ENCODE measurements at places on chromosomes 16 and 17.

DNA sequence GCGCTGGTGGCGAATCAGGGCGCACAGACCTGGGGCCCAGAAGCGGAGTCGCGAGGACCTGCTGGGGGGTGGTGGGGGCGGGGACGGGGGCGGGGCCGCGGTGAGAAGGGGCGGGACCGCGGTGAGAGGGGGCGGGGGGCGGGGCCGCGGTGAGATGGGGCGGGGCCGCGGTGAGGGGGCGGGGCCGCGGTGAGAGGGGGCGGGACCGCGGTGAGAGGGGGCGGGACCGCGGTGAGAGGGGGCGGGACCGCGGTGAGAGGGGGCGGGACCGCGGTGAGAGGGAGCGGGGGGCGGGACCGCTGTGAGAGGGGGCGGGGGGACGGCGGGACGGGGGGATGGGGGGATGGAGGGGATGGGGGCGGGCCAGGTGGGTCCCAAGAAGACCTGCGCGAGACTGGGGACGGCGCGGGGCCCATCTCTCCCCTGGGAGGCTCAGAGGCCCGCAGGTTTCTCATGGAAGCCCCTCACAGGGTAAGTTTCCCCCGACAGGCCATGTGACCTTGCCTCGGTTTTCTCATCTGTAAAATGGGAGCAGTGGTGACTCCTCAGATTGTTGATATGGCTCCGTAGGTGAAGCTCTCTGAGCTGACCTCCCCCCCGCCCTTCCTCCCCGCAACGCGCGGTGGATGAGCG is 28.6 kb upstream of the DBNDD1 start:
- DNase-seq: no peak

GRCh38 chr17:42873315-42873714 is 22.3 kb downstream of the AOC3 start:
- no peak for DNase-seq

DNA sequence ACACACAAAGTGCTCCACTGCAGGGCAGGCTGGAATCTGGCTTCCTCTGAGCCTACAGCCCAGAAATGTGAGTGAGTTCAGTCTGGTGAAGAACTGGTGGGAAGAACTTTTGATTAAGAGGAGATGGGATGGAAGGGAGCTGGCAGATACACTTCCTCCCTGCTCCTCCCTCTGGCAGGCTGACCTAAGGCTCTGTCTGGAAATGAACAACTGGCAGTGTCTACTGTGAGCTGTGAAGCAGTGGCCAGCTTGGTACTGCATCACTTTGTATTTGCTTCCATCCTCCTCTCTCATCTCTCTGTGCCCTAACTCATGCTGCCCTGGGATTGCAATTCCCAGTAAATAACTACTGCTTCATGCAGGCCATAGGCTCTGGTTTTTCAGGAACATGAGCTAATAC is 45.6 kb downstream of the MAF start:
- no peak for DNase-seq

DNA sequence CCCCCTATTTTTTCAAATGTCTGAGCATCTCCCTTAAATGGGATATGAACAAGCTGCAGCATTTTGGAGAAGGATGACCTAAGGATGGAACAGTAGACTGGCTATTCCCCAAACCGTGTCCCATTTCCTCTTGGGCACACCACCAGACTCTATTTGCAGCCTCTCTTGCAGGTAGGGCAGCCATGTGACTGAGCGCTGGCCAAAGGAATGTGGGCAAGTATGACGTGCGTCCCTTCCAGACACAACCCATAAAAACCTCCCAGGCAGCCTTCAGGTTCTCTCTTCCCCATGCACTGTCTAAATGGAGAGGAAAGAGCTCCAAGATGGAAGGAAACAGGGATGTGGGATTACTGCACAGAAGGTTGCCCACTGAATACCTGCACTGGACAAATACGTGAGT is 149.7 kb downstream of the CCT6B start:
- DNase-seq: no peak

DNA sequence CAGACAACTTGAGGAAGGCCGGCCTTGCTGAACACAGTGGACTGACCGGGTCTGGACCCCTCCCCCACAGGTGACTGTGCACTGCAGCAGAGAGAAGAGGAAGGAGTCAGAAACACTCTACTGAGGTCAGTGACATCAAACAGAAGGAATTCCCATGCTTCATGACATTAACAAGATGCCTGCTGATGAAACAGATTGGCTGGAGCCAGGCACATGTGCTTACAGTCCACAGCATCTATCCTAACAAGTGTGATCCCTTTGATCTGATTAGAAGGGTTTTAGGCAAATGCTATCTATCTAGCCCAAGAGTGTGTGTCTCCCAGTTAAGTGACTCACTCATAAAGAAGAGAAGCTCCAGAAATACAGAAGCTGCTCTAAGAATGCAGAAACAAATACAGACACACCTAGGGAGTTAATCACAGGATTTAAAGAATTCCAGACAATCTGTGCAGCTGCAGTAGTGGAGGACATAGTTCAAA is 90.2 kb downstream of the SYCE1L start:
- DNase-seq: no peak

- DNase-seq: no peak
These were observed 26.0 kb upstream of the PRM1 start for GRCh38 chr16:11306997-11307638.

DNA sequence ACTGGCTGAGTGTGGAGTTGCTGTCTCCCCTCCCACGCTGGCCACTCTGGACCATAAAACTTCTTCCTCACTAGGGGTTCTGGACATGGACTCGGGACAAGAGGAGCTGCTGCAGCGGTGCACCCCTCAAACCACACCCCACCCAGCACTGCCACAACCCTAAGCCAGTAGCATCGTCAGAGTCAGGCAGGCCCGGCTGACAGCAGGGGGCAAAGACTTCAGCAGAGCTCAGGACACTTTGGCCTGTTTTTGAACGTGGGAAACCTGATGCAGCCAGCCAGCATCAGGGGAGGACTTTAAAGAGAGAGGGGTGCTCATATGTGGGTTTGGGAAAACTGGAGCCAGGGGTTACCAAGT is 9.6 kb downstream of the MEOX1 start:
- DNase-seq: no peak

GRCh38 chr16:59296888-59297287 is 562.8 kb upstream of the GOT2 start:
- no peak for DNase-seq

DNA sequence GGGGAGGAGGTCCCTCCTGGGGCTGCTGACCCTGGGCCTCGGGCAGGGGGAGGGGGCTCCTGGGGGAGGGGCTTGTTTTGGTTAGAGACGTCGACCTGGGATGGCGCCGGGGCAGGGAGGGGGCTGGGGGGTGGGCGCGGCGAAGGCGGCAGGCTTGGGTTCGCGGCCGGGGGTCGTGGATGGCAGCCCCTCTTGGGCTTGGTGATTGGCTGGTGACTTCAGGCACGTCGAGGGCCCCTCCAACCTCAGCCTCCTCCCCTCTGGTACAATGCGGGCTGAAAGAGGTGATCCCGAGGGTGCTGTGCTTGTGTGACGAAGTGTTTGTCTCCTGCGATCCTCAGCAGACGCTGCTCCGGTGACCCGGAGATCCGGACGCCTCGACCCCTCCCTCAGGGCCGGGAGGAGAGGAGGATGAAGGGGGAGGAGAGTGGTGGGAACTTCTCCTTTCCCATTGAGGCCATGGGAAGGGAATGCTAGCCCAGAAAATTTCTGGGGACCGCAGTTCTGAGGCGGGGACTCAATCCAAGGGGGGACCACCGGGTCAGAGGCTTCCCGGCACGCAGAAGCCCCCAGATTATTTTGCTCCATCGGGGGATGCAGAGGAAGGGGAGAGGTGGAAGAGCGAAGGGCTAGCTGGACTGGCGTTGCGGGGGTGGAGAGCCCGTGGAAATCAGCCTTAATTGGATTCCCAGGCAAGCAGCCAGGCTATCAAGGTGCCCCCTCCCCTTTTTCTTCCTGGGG is 43.9 kb downstream of the RAI1 start:
- DNase-seq: no peak

GRCh38 chr17:29048440-29049368 is 5.8 kb downstream of the PIPOX start:
- DNase-seq: peak; percentile 62

GRCh38 chr16:80828495-80828894 is 24.1 kb upstream of the CDYL2 start:
- DNase-seq: no peak

DNA sequence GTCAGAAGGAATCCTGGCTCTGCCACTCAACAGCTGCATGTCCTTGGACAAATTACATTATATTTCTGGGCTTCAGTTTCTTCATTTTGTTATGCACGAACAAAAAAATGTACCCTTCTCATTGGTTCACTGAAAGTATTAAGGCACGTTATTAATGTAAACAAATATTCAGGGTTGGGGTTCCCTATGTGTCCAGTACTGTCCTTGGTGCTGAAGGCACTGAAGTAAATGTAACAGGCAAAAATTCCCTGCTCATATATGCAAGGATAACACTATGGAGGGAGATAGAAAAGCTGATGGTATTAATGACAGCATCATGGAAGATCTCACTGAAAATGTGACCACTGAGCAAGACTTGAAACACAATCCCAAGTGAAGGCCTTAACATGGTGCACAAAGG is 386.6 kb downstream of the XYLT1 start:
- DNase-seq: no peak

DNA sequence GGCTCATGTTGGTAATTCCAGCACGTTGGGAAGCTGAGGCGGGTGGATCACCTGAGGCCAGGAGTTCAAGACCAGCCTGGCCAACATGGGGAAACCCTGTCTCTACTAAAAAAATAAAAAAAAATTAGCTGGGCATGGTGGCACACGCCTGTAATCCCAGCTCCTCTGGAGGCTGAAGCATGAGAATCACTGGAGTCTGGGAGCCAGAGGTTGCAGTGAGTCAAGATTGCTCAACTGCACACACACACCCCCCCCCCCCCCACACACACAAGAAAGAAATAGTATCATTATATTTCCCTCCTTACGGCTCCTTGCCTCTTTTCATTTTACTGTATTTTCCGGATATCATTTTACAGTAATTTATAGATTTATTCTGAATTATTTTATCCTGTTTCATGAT is 963.1 kb upstream of the GOT2 start:
- no peak for DNase-seq

DNA sequence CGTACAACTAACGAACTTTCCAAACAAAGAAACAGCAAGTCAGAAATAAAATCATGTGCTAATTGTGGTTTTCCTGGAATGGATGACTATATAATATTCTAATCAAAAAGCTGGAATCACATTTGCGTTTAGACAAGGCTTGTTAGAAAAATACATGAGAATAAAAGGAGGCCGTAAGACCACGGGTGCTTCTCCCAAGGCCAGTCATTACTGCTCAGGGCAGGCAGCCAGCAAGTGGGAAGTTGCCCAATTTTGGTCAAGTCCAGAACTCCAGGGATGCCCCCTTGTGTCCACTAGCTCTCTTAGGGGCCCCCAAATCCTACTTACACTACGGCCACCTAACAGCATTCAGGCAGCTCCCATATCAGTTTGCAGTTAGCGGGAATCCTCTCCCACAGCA is 25.9 kb upstream of the LYRM9 start:
- no peak for DNase-seq

DNA sequence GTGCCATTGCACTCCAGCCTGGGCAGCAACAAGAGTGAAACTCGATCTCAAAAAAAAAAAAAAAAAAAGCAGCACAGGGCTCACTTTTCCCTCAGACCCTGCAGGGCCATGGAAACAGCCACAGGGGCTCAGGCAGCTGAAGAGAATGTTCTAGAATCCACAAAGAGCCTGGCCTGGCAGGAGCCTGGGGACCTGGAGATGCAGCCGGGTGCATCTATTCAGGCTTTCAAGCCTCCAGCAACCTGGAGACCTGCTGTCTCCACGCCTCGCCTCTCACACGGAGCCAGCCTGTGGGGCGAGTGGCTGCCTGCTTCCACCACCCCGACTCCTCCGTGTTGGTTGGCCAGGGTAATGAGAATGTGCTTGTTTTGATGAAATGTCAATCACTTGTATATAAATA is 44.0 kb upstream of the MEAK7 start:
- peak; percentile 46 for DNase-seq

DNA sequence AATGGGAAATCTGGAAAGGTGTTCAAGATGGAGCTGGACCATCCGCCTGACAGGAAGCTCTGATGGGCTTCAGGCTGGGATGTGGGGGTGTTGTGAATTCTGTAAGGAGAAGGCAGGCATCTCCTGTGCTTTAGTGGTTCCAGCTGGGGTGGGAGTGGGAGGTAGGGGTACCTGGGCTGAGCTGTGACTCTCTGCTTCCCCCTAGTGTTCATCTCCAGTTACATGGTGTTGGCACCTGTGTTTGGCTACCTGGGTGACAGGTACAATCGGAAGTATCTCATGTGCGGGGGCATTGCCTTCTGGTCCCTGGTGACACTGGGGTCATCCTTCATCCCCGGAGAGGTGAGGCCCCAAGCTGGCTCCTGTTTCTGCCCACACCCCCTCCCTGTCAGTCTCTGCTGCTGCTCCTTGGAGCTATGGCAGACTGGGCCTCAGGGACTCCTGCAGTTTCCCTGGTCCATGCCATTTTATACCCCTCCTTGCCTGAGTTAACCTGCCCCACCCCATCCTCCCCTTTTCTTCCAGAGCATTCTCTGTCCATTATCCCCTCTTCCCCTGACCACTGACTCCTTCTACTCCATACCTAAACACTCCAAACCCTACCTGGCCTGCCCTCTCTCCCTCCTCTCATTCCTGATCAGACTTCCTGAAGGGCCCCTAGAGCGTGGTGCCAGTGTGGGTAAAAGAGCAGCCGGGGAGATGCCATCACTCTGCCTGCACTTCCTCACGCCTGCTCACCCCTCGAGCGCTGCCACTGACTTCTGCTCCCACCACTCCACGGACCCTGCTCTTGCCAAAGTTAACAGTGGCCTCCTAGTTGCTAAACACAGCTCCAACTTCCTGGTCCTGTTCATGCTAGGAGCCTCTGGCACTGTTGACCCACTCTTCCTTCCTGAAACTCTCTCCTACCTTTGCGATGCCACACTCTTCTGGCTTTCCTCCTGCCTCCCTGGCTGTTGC is 3.4 kb downstream of the SPNS1 start:
- no peak for DNase-seq

DNA sequence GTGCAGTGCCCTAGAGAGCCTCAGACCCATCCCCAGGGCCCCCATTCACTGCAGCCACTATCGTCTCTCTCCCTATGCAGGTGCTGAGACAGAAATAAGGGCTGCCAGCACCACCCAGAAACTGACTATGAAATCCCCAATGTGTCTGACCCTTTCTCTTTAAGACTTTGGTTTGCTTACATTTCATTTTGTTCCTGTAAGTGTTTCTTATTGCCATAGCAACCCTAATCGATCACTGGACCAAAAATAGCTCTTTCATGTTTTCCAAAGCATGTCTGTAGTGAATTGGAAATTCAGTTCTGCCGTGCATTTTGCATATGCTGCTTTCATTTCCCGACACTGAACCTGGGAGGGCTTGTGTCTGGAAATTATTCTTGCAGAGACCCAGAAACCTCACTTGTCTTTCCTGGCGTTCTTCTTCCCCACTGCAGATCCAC is 148.7 kb upstream of the NOL11 start:
- no peak for DNase-seq
